ENCODE measurements at places on chromosomes 4 and X. TPM values are rescaled to one million over a fixed set of nuclear protein-coding genes. Genes with fewer than 3 reads are reported as not detected.

DNA sequence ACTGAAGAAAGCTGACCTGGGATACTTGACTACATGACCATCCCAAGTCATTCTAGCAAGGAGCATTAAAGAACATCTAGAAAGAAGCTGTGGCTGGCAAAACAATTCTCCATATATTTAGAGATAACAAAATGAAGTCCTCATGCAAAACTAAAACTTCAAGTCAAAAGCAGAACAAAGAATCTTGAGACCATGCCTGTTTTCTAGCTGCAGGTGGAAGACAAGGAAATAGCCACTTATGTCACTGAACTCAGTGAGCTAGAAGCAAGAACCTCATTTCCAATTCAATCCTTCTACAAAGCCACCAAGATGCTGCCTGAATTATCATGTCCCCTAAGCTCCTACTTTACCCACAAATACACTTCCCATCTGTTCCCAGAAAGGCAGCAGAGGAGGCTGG, 13.8 kb downstream of the USP46 start:
- DNase-seq: no peak

DNA sequence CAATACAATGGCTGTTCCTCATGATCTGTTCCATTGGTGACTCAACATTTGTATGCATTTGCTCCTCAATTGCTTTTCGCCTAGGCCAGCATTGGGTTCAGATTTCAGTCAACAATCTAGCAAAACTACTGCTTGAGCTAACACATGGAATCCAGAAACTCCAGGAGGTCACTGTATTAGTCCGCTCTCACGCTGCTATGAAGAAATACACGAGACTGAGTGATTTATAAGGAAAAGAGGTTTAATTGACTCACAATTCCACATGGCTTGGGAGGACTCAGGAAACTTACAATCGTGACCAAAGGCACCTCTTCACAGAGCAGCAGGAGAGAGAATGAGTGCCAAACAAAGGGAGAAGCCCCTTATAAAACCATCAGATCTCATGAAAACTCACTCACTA, 67.1 kb downstream of the RXFP1 start:
- DNase-seq: no peak

- no peak for DNase-seq
Measured at GRCh38 chr4:44845993-44846392, 119.6 kb upstream of the GNPDA2 start.

DNA sequence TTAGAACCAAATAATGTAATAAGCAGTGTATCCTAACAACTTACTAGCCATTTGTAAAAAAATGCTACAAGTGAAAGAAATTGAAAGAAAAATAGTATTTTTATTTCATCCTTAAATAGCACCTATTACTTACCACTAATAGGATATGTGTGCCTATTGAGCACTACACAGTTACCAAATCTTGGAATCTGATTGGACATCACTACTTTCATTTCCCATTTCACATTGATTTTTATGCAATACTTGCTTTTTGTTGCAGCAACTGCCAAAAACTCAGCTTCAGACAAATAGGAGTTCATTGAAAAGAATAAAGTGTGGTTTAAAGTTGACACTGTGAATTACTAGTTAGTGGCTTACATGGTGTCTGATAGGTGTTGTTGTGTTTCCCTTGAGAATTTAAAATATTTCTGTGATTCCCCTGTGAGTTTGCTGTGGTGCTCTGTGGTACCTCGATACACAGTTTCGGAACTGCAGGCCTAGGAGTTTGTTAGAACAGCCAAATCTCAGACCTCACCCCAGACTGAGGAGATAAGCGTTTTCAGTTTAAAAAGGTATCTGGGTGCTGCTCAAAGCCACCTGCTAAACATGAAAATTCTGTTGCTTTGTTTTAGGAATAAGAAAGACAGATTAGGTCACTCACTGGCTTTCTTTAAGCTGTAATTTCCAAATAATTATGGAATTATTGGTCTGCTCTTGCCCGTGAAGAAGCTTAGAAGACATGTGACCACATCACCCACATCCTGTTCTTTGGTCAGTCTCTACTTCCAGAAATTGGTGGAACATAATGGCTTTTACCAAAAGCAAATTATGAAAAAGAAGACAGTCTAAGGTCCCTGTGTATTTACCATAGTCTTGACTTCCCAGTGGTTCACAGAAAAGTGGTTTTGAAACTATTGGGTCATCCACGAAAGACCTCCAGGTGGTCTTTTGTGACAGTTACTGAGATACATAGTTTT, 97.8 kb downstream of the SYTL5 start:
- no peak for DNase-seq

DNA sequence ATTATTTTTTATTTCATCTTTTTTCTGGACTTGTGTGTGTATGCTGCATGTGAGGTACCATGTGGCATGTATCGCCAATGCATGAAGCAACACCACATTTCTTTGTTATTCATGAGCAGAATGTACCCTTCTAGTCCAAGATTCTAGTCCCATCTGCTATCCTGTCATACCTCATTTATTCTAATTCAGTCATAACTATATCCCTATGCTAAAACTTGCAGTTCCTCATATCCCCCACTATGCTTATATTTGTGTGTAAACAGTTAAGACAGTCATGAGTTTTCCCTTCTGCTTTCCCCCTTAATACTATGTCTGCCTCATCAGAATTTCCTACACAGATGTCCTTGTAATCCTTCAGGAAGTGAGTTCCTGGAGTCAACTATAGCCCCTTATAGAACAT, 19.7 kb downstream of the OCRL start:
- no peak for DNase-seq

GRCh38 chrX:68429216-68429615, 4.1 kb downstream of the OPHN1 start:
- DNase-seq: peak; percentile 68

- no peak for DNase-seq
Measured at GRCh38 chr4:102168580-102168979, 176.7 kb downstream of the SLC39A8 start.

DNA sequence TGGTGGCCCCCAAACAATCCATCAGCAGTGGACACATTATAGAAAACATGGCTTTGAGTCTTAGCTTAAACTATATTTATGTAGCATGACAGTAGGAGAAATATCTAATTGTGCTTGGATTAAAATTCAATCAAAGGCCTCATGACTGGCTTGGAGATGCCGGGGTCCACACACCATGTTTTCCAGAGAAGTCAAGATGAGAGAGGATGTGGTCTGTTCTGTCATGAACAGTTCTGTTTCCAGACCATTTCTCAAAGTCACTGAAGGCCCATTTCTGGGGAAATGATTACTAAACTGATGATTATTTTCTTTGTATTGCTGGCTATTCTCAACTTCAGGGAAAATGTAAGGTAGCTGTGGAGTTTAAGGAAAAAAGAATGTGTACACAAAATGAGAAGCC, 76.3 kb downstream of the C4orf51 start:
- DNase-seq: no peak

GRCh38 chr4:101191302-101192098, 155.8 kb downstream of the PPP3CA start:
- DNase-seq: peak; percentile 89

- no peak for DNase-seq
Measured at GRCh38 chr4:133812236-133812635, 389.4 kb downstream of the PABPC4L start.

- no peak for DNase-seq
Measured at GRCh38 chr4:32775049-32775448, 2054.9 kb downstream of the PCDH7 start.

DNA sequence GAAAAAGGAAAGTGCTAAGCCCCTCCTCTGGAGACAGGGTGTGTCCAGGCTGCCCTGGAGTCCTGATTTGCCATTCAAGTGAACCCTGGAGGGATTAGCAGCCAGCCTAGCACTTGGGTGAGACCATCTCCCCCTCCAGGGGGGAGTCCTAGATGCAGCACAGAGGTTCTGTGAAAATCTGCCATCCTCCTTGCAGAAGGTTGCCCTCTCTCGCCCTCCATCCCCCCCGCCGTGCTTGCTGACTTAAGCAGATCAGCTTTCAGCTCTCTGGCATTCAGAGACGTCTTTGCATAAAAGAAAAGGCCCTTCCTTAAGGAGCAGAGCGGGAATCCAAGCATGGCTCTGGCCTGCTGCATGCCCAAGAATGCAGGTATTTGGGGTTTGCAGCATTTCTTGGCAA, 102.1 kb upstream of the SCML1 start:
- DNase-seq: no peak

GRCh38 chr4:170591076-170591475, 501.3 kb upstream of the AADAT start:
- DNase-seq: no peak

DNA sequence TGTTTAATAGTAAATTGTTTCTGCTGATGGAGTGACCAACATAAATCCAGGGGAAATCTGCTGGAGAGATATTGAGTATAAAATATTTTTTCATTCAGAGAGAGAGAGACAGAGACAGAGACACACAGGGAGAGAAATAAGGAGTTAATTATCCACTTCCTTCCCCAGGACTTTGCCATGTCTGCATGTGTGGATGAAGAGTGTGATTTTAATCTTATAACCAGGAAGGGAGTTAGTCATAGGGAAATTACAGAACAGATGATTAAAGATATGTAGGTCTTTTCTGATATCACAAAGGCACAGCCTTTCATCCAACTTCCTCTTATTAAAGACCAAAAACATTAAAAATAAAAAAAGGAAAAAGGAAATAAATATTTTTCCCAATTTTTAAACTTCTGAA, 526.3 kb downstream of the SPRY1 start:
- DNase-seq: peak; percentile 57

DNA sequence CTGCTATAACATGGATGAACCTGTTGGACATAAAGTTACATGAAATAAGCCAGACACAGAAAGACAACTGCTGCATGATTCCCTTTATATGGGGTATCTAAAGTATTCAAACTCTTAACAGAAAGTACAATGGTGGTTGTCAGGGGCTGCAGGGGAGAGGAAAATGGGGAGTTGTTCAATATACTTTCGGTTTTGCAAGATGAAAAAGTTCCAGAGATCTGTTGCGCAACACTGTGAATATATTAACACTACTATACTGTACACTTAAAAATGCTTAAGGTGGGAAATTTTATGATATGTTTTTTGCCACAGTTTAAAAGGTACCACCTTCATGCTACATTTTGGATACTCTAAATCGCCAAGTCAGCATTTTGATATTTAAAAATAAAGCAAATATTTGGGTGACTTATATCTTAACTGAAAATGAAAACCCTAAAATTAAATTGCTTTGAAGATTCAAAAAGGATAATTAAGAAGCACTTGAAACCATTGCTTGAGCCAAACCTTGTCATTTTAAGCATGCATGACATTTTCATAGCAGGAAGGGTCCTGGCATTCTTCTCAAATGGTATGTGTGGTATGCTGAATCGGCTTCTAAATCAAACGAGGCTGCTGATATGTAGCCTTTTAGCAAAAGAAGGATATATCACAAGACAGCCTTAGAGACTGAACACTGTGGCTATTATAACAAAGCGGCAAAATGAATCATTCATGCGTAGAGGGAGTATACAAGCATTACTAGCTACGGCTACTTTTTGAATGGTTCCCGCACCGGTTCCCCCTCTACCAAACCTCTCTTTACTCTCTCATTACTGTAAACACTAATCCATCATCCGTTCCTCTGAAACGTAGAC, 607.1 kb upstream of the DIPK2B start:
- peak; percentile 73 for DNase-seq

DNA sequence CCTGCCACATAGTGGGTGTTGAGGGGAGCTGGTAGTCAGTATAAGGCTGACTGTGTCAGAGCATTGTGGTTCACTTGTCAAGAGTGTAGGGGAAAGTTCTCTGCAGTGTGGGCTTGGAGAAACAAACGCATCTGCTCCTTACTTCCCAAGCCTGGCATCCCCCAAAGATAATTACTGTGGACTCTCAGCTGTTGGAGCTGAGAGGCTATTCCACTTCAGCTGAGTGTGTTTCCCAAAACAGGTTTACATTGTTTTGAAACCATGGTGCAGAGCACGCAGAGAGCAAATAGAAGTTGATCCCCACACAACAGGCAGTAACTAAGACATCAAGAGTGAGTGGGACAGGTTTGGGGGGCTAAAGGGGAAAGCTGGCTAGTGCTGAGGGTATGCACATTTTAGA, 181.0 kb upstream of the EOLA2 start:
- no peak for DNase-seq

- no peak for DNase-seq
Measured at GRCh38 chrX:6954836-6955235, 192.7 kb upstream of the STS start.

DNA sequence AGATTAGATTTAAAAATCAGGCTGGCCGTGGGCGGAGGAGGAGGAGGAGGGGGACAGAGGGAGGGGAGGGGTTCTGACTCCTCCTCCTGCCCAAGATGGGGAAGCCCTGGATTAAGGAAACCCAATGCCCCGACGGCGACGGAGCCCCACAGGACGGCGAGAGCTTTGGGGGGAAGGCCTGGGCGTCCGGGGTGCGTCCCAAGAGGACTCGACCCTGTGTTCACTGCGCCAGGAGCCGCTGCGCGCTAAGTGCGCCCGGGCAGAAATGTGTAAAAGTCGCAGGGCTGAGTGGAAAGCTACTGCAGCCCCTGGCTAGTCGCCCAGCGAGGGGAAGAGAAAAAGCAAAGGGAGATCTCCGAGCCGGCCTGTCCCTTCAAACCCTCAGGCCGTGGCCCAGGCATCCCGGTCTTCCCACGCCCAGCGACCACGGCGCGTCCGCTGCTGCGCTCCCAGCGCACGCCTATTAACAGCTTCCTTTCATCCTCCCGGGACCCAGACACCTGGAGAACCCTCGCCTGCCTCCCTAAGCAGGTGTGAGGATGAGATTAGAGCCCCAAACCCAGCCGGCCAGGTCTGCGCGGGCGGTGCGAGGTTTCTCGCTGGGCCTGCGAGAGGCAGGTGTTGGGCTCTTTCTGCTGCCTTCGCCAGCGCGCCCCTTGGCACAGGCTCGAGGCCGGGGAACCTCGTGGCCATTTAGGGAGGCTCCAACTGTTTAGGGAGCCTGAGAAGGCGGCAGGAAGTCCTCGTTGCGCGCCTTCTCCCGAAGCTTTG, 1.4 kb upstream of the RPS6KA3 start:
- DNase-seq: no peak

DNA sequence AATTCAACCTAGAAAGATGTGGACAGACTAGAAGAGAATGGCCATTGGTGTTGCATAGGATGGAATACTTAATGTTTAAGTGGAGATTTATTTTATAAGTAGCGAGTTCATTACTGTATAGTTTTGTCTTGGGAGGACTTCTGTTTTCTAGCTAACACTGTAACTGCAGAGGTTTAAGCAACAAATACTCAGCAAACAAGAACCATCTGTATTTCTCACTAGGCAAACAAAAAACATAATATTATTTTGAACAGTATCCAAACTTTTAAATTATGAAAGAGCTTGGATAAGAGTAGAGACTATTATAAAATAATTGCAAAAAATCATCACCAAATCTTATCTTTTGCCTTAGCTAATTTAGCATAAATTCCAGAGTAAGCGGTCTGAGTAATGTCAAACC, 121.1 kb downstream of the GLRA3 start:
- DNase-seq: no peak

The TLR10 gene
- not detected for total RNA-seq

The PASD1 gene
- total RNA-seq: not detected

The TMEM35A gene
- total RNA-seq: not detected

The MAGEA11 gene
- 23.4 TPM for total RNA-seq

The FGFBP1 gene
- total RNA-seq: not detected

The MAGEA2 gene
- total RNA-seq: 28.7 TPM

The RAB41 gene
- not detected for total RNA-seq

The TMSB15C gene
- 3.0 TPM for total RNA-seq

The CXCL11 gene
- 0.10 TPM for total RNA-seq

The FAM114A1 gene
- 150 TPM for total RNA-seq

The CXCL6 gene
- not detected for total RNA-seq
